ENCODE measurements at places on chromosomes 6 and 20.

DNA sequence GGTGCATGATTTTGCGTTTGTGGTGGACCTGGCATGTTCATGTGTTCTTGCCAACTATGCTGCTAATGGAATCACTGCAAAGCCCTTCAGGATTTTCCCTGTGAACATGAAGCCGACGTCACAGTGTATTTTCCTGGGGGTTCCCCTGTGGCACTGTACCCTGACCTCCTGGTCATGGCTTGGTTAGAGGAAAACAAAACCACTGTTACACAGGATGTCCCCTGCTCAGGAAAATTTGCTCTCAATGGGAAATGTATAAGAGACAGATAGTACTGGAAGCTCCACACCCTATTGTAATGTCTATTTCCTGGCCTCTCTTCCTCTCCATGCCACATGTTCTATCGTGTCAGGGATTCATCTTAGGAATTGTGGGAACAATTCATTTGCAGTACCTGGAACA, 19.7 kb downstream of the TSHZ2 start:
- H3K27ac ChIP-seq, result no peak overlapping the region
- no peaks in the 10 kb centered on the region for H3K4me1 ChIP-seq
- H3K36me3 ChIP-seq, result no peaks in the 10 kb centered on the region
- H3K27me3 ChIP-seq, result no peaks in the 10 kb centered on the region

DNA sequence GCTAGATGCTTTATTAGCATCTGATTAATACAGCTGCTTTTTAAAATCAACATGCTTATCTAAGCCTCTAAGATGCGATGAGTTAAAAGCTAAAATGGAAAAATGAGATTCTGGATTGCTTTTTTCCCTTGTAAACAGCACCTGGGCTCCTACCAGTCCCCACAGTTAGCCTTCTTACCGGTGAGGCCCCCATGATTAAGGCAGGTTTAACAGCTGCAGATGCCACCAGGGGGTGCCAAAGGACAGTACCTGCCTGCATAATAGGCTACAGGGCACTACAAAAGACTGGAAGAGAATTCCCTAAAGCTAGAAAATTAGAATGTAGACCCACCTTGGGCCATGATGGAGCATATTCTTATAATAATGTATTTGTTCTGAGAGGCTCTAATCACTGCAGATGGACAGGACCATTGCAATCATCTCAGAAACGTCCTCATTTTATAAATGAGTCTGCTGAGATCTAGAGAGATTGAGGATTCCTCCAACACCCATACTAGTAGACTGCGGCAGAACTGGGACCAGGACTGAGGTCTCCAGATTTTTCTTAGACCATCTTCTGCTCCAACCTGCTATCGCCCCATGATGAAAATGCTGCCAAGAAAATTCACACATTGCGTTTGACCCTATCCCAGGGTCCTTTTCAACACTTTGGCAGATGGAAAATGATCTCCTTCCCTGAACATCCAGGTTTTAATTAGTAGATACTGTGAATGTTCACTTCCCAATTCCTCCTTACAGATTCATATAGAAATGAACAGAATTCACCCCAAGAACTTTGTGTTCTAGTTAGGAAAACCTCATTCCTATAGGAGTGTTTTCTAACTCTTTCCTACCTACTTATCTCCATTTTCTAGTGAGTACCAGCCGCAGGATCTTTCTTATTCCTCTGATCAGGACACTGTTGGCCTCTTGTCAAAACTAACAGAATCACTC, 148.8 kb downstream of the RPS12 start:
- no peaks in the 10 kb centered on the region for H3K36me3 ChIP-seq
- H3K4me3 ChIP-seq, result no peak overlapping the region
- peaks cover 41% of the 10 kb centered on the region for H3K4me1 ChIP-seq
- H3K27me3 ChIP-seq, result no peaks in the 10 kb centered on the region
- DNase-seq, result peak; percentile 69
- no peak overlapping the region for H3K27ac ChIP-seq

DNA sequence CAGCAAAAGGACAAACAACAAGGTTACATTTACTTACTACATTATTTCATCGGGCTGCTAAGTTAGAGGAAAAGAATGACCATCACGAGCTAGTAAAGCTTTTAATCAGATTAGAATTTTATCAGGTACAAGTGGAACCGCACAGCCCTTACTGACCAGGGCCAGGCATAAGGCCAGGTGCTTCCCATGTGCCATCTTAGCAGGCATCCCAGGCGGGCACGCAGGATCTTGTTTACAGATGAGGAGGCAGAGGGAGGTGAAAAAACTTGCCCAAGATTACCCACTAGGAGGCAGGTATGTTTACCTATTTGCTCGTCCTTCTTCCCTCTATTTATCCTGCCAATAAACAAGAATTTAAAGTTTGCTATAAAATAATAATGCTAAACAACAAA, 10.7 kb downstream of the EZR start:
- H3K27me3 ChIP-seq, result no peaks in the 10 kb centered on the region
- H3K36me3 ChIP-seq, result no peaks in the 10 kb centered on the region
- no peak overlapping the region for H3K4me3 ChIP-seq
- no peak overlapping the region for H3K27ac ChIP-seq

- no peak overlapping the region for H3K27ac ChIP-seq
- no peak for DNase-seq
- H3K4me1 ChIP-seq, result no peaks in the 10 kb centered on the region
- H3K36me3 ChIP-seq, result no peaks in the 10 kb centered on the region
- H3K27me3 ChIP-seq, result no peaks in the 10 kb centered on the region
- H3K4me3 ChIP-seq, result no peak overlapping the region
Measured at GRCh38 chr6:69601132-69601531, 195.7 kb downstream of the LMBRD1 start.

DNA sequence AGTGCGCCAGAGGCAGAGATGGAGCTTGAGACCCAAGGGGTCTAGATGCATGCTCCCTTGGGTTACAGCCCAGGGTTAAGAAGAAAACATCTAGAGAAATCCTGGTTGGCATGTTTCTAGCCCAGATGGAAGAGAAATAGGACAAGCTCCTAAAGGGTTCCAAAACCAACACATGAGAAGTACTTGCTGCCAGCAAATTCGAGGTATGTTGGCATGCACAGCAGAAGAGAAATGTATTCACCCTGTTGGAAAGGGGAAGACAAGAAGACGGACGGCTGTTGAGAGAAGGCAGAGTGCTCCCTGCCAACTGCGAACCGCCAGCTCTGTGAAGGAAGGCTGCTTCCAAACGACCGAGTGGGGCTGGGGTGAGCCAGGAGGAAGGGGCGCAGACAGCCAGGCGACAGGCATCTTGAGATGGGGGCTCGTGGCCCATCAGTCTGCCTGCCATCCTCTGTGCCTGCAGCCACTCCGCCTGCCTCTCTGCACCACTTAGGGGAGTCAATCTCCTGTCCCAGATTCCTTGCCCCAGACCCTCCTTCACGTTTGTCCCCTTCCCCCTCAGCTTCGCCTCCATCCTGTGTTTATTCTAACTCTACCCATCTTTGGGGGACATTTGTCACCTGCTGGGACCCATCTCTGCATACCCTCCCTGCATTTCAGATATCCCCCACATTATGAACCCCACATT, 249.2 kb downstream of the CDC5L start:
- H3K4me3 ChIP-seq, result no peak overlapping the region
- H3K36me3 ChIP-seq, result no peaks in the 10 kb centered on the region
- no peak for DNase-seq
- H3K4me1 ChIP-seq, result no peaks in the 10 kb centered on the region

DNA sequence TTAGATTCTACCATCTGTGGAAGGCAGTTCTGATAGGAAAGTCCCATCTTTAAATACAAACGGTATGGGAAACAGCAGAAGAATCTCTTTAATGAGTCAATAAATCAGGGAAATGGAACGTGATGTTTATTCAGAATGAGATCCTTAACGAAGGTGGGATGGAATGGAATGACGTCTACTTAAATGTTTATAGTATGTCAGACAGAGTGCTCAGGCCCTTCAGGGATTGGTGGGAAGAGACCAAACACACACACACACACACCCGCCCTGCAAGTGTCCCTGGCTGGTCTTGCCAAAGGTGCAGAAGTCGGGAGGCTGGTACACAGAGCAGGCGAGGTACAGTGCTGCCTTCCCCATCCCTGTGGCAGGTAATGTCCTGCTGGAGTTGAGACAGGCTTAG, 164.0 kb downstream of the FARS2 start:
- DNase-seq, result no peak
- H3K36me3 ChIP-seq, result no peaks in the 10 kb centered on the region

DNA sequence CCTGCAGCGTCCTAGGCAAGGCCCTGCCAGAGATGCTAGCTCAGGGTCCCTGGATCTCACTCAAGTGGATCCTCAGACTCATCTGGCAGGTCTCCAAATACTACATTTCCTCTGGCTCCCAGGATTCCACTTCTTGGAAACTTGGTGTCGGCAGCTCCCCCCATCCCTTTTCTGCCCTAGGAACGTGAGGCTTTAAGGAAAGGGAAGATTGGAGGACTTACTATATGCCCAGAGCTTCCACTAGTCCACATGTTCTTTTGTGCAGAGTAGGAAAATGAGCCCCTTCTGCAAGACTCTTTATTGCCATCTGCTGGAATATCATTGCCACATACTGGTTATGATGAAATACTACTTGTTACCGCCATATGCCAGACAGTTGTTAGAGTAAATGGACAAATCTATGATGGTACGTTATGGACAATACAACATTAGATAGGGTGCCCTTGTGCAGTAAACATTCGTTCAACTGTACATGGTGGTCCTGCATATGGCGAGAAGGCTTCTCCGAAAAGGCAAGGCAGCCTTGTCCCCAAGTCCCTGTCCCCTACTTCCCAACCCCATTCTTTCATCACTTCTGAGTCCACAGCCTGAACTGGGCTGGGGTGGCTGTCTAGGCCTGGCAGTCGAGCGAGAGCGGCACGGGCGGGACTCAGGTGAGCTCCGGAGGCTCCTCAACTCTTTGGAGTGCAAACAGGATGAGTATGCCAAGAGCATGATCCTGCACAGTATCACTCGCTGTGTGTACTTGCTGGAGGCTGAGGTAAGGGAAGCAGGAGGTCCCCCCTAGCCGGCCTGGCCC, 780 bp downstream of the ARMC12 start:
- H3K36me3 ChIP-seq, result no peaks in the 10 kb centered on the region
- H3K27ac ChIP-seq, result no peak overlapping the region
- no peaks in the 10 kb centered on the region for H3K27me3 ChIP-seq
- peaks cover 2% of the 10 kb centered on the region for H3K4me1 ChIP-seq

- no peaks in the 10 kb centered on the region for H3K27me3 ChIP-seq
- no peaks in the 10 kb centered on the region for H3K4me1 ChIP-seq
- DNase-seq, result no peak
Measured at GRCh38 chr6:71403422-71404134, 115.0 kb downstream of the OGFRL1 start.

GRCh38 chr6:123965894-123966293, 162.2 kb downstream of the NKAIN2 start:
- no peak overlapping the region for H3K27ac ChIP-seq
- H3K36me3 ChIP-seq, result no peaks in the 10 kb centered on the region
- H3K4me1 ChIP-seq, result no peaks in the 10 kb centered on the region
- no peaks in the 10 kb centered on the region for H3K27me3 ChIP-seq
- no peak for DNase-seq

GRCh38 chr20:13260650-13261279, 39.7 kb downstream of the ISM1 start:
- H3K4me1 ChIP-seq, result no peaks in the 10 kb centered on the region
- H3K27ac ChIP-seq, result no peak overlapping the region
- no peak for DNase-seq
- no peak overlapping the region for H3K4me3 ChIP-seq
- H3K36me3 ChIP-seq, result no peaks in the 10 kb centered on the region

- H3K36me3 ChIP-seq, result peaks cover 2% of the 10 kb centered on the region
- H3K4me1 ChIP-seq, result peaks cover 4% of the 10 kb centered on the region
- H3K4me3 ChIP-seq, result peak within 1 kb of the TSS; percentile 67
- no peaks in the 10 kb centered on the region for H3K27me3 ChIP-seq
Measured at GRCh38 chr20:33731693-33732165, at the start of gene ZNF341. TSS of gene ZNF341 (plus strand) at chr20:33731996. CDS start at chr20:33732022, 26 bp downstream.

DNA sequence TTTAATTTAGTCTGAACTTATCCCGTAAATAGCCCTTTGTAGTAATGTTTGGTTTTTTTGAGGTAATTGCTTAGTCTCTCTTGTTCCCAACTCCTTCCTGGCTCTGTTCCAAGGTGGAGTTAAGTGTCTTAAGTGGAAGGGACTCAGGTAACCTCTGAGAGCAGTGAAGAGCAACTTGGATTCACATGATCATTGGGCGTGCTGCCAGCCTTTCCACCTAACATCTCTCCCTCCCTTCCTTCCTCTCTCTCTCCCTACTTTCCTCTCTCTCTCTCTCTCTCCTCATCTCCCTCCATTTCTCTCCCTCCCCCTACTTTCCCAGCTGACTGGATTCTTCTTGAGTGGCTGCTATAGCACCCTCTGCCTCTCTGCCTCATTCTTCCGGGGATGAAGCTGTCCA, 232.9 kb upstream of the SASH1 start:
- DNase-seq, result no peak
- H3K4me3 ChIP-seq, result no peak overlapping the region
- H3K4me1 ChIP-seq, result no peaks in the 10 kb centered on the region
- H3K27ac ChIP-seq, result no peak overlapping the region
- no peaks in the 10 kb centered on the region for H3K27me3 ChIP-seq
- no peaks in the 10 kb centered on the region for H3K36me3 ChIP-seq

DNA sequence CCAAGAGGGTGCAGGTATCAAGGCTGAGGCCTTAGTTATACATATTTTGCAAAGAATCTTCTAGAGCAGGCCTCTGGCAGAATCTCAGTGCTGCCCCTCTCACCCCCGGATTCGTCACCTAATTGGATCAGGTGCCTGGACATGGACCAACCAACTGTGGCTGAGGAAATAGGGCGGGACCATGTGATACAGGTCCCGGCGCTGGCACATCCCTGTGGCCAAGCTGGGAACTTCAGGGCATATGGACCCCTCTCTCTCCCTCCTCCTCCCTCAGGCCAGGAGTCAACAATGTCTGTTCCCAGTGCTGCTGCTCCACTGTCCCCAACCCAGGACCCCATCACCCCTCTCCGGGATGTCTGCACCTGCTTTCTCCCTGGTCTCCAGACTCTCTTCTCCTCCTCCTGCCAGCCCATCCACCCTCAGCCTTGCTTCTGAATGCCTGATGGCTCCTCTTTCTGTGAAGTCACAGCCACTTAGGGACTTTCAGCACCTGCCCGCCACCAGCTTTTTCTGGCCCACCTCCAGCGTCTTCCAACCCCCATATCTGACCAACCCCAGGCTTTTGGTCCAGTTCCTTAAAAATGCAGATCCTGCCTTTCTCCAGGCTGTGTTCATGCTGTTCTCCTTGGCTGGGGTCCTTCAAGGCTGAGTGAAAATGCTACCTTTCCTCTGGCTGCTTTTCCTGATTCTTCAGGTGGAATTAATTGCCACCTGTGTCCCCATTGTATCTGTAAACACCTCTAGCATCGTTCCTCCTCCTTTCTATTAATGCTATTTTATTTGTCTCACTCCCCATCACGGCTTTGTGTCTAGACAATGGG, 19.0 kb upstream of the MLN start:
- H3K4me3 ChIP-seq, result no peak overlapping the region
- H3K36me3 ChIP-seq, result no peaks in the 10 kb centered on the region
- no peak for DNase-seq
- peaks cover 91% of the 10 kb centered on the region for H3K27me3 ChIP-seq
- H3K27ac ChIP-seq, result no peak overlapping the region

- peak; percentile 15 for DNase-seq
- H3K4me3 ChIP-seq, result no peak overlapping the region
- H3K36me3 ChIP-seq, result no peaks in the 10 kb centered on the region
- H3K4me1 ChIP-seq, result no peaks in the 10 kb centered on the region
Measured at GRCh38 chr6:37517411-37517812, 17.7 kb upstream of the CCDC167 start.
